Epithelial cell of umbilical artery (primary cell): ENCODE measurements at places on chromosomes 6 and 20. TPM values are rescaled to one million over a fixed set of nuclear protein-coding genes. Genes with fewer than 3 reads are reported as not detected.

The PLAGL2 gene
- total RNA-seq, result 3.2 TPM in 2 replicates

The PDYN gene
- total RNA-seq, result not detected in 2 replicates

The MATN4 gene
- total RNA-seq, result not detected in 2 replicates

The ZNF334 gene
- under 0.01 and 1.7 TPM in 2 replicates for total RNA-seq

The HTR1E gene
- total RNA-seq, result not detected in 2 replicates

The TPX2 gene
- 45.8 and 58.2 TPM in 2 replicates for total RNA-seq

The DPPA5 gene
- total RNA-seq, result not detected in 2 replicates

The DYNLT2 gene
- total RNA-seq, result 0.61 and 0.97 TPM in 2 replicates

The C6orf58 gene
- not detected in 2 replicates for total RNA-seq

The EPHA7 gene
- 0.97 TPM in 1 of 2 replicates, not detected in the other for total RNA-seq

The TUBE1 gene
- total RNA-seq, result 14.3 and 37.4 TPM in 2 replicates

The OXT gene
- total RNA-seq, result not detected in 2 replicates

The ZGPAT gene
- 20.5 and 24.8 TPM in 2 replicates for total RNA-seq

The RBPJL gene
- not detected in 2 replicates for total RNA-seq

The TMEM244 gene
- total RNA-seq, result not detected in 2 replicates

The FKBP1C gene
- 0.97 TPM in 1 of 2 replicates, not detected in the other for total RNA-seq

The LST1 gene
- 0.32 TPM in 1 of 2 replicates, not detected in the other for total RNA-seq

The BRD2 gene
- 41.9 and 69.0 TPM in 2 replicates for total RNA-seq

The PIGT gene
- total RNA-seq, result 12.8 and 18.8 TPM in 2 replicates

The MYH7B gene
- total RNA-seq, result not detected in 2 replicates

The POM121L2 gene
- total RNA-seq, result not detected in 2 replicates

The IMPG1 gene
- under 0.01 TPM in 1 of 2 replicates, not detected in the other for total RNA-seq

The RSPO3 gene
- total RNA-seq, result 5.8 and 6.1 TPM in 2 replicates
